ENCODE measurements at places on chromosomes 4 and X.

- DNase-seq, result no peak
Measured at GRCh38 chrX:37862851-37863250, 15.5 kb upstream of the DYNLT3 start.

DNA sequence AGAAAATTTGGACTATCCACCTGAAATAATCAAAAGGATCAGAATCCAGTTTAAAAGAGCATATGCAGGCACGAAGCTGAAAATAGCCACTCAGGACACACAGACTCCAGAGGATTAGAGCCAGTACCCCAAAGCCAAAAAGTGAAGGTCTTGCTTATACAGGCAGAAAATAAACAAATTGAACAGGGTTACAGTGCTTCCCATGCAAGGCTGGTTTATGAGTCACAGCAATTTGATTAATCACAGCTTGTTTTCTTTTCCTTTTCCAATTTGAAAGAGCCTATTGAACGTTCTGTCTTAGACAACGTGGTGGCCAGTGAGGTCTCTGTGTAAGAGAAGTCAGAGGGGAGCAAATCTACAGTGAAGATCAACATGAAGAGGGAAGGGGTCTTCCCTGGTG lies 10.2 kb downstream of the HGFAC start:
- DNase-seq, result no peak

DNA sequence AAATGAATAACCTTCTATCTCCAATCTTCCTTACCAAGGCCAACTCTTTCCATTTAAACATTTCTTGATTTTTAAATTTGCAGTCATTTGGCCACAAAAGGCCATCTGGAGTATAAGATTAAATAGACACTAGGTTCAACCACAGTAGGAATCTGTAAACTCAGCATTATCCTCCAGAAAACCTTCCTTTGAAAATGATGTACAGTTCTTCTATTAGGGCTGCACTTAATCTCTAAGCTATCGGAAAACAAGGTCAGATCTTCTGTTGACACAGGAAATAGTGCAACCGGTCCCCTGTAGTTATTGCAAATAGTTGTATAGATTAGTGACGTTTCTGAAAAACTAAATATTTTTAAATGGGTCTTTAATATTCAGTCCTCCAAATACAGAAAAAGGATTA lies 359.0 kb upstream of the ATOH1 start:
- no peak for DNase-seq

- no peak for DNase-seq
Measured at GRCh38 chr4:83342476-83342875, 7.8 kb upstream of the HPSE start.

DNA sequence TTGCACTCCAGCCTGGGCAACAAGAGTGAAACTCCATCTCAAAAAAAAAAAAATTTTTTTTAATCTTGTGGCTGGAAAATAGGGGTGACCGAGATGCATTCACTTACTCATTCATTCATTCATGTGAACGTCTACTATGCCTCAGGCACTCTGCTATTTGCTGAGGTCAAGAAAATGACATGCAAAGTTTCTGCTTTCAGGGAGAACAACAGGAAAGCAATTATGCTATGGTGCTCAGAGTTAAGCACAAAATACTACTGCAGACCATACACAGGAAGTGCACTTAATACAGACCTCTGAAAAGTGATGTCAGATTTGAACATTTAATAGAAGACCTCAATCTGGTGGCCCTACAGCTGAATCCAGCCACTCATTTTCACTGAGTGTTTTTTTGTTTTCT lies 59.6 kb upstream of the DUSP21 start:
- no peak for DNase-seq

- no peak for DNase-seq
Measured at GRCh38 chr4:14877246-14878225, 124.7 kb upstream of the CPEB2 start.

- no peak for DNase-seq
Measured at GRCh38 chrX:147675819-147676218, 235.9 kb upstream of the FMR1 start.
